HT-29 (cell line): ENCODE measurements at places on chromosomes 5 and 9.

GRCh38 chr9:90872835-90873294 is 71.2 kb downstream of the SYK start:
- DNase-seq = no peak

DNA sequence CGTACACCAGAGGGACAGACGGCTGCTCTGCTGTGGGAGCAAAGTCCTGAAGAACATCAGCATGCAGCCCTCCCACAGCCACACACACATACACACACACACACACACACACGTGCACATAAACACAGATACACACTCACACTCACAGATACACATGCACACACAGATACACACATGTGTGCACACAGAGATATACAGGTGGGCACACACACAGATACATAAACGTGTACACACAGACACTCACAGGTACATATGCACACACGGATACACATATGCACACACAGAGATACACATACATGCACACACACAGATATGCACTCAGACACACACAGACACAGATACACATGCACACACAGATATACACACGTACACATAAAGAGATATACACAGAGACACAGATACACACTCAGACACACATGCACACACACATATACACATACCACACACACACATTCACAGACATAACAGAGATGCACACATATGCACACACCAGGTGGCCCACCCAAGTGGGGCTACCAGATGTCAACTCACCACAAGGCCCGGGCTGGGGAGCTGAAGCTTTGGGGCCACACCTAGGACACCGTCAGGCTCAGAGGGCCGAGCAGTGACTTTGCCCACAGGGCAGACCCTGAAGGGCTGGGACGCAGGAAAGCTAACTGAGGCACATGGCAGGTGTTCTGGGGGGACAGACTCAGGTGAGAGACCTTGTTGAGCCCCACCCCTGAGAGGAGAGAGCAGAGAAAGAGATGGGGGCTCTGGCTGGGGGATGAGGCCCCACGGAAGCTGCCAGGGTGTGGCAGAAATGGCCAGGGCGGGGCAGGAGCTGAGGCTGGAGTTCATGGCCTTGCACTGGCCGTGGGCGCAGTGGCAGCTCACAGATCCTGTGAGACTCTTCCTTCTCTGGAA is 148.6 kb upstream of the PPP1R26 start:
- DNase-seq = no peak

DNA sequence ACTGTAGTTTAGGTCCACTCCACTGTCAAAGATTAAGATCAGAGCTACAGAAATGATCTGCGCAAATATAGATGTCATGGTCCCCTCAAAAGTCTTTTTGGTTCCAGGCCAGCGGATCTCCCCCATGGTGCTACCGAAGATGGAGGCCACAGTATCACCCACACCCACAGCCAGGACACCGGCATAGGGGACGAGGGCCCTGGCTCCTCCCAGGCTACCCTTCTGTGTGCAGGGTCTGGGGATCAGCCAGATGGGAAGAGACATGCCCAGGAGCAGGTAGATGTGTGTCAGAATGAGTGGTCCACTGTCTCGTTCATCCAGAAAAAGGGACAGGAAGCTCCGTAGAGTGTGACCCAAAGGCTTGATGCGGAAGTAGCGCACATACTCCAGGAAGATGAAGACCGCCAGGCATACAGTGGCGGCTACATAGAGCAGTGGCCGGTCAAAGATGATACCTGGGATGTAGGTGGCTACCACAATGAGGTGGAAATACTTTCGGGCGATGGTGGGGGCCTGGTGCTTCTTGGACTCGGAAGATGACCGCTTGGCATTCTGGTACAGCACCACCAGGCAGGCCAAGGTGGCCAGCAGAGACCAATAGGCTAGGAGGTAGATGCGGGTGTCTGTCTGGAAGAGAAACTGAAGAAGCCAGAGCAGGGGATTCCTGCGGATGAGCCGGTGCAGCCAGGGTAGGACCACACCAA is 1.5 kb downstream of the DOLK start:
- no peak for DNase-seq

DNA sequence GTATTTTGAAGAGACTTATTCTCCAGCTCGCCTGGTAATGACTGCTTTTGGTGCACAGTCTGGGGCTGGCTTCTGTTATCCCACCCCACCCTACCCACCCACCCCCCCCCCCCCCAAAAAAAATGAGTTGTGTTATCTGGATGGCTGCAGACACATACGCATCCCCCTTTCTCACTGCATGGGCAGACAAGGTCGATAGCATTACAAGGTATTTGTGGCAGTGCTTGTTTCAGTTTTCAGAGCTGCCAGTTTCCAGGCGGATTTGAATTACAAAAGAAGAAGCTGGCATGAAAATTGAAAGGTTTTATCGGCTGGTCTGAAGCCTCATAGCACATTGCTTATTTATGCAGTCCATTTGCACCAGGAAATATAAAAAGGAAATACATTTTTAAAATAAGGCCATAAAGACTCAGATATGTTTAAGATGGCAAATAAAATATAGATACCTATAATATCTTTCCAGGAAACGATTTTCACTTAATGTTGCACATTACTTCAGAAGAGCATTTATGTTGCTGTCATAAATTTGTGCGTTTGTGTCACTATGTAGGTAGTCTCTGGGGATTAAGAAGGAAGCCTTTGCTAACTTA is 85.1 kb upstream of the GRHPR start:
- no peak for DNase-seq

- DNase-seq = no peak
These were observed 29.5 kb downstream of the MTAP start for GRCh38 chr9:21831841-21832509.

DNA sequence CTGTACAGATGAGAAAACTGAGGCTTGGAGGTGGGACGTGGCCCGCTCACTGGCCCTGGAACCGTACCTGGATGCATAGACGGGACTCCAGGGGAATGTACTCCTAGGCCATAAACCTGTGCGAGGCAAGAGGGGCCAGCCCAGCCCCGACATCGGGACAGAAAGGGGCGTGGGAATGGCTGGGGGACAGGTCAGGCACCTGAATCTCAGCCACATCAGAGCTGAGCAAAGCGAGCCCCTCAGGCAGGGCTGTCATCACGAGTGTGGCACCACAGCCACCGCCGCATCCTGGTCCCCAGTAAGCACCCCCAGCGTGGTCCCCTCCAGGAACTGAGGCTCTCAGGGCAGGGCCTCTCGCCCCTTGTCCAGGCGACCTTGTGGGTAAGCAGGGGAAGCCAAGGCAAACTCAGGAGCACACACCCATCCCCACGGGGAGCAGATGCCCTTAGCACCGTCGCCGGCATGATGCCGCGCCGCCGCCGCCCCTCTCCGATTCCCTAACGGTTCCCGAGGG is 16.5 kb downstream of the NACC2 start:
- DNase-seq = no peak

- DNase-seq = no peak
These were observed 22.3 kb upstream of the ZNF474 start for GRCh38 chr5:122107016-122107415.

GRCh38 chr5:122346897-122347581 is 35.0 kb downstream of the SNCAIP start:
- no peak for DNase-seq

- no peak for DNase-seq
These were observed 1.3 kb downstream of the IL31RA start for GRCh38 chr5:55852503-55852902.

DNA sequence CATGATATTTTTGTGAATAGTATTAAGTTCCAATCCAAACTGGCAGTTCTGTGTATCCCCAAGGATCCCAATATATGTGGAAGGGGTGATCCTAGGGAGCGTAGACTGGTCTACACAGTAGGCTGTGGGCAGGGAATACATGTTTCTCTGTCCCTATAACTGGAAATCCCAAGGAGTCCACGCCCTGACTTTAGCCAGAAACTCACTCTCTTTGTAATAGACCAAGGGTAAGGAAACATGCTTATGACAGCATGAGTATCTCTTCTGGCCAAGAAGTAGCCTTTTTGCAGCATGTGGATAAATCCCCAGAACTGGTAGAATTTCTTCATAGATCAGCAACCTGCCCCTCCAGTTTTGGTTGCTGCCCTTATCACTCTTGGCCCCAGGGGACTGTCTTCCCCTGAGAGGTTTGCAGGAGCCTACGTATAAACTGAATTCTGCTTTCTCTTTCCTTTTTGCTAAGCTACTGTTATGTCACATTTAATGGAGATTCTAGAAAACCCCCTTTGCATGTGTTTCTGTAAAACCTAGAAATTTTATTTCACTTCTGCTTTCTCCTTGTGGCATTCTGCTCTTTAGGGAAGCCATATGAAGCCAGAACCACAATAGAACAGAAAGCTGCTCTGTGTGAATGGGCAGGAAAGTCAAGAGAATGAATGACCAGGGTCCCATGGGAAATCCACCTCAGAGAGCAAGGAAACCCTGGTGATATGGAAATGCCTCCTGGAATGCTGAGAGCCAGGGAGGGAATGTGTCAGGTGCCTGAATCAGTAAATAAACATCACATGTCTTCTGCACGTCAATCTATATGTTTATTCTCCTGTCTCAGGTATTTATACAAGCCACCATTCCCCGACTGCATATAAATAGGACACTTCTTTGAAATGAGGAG is 3.5 kb downstream of the IFNA2 start:
- DNase-seq = no peak

GRCh38 chr9:79507801-79508200 is 64.0 kb upstream of the TLE4 start:
- DNase-seq = no peak

DNA sequence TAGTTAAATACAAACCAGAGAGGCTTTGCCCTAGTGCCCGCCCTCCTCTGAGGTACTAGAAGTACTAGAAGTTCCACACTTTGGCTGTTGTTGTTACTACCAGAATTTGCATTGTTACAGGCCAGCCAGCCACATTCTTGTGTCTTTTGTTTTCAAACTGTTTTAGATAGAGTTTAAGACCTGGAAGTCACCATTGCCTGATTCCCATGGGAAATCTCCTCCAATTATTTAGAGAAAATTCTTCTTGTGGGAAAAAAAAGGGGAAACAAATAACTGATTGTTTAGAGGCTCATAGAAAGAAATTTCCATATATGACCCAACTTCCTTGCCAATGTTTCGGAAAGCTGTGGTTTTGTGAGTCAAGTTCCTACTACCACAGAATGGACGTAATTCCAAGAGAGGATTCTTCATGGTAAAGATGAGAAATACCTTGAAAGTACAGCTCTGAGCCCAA is 252.2 kb downstream of the GOLPH3 start:
- DNase-seq = no peak

DNA sequence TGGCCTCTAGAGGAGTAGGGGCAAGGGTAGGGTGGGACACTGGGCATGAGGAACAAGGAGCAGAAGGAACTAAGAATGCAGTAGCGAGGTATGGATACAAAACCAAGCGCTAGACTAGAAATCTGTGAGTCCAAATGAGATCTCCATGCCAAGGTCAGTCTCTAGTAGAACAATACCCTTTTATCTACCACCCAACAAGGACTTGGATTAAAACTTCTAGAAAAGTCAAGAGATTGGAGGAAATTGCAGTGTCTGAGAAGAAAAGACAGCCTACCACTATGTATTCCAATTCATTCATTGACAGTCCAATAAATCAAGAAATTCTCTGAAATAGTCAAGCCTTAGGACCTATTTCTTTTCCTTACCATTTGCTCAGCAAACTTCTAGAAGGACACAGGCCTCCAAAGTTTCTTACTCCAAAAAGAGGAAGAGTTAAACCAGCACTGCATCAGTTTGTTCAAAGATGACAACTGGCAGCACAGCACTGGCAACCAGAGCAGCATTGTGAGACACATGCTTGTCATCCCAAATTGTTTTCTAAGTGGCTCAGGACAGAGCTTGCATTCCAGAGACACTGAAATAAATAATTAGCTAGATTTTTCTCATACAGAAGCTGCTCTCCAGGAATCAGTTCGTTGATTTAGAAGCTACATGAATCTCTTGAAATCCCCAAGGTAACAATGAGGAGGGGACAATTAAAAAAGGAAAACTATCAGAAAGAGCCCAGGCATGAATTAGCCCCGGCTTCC is 22.6 kb downstream of the ABCA1 start:
- DNase-seq = no peak

GRCh38 chr5:52800394-52801213 is 12.9 kb downstream of the ITGA1 start:
- peak; percentile 80 for DNase-seq

DNA sequence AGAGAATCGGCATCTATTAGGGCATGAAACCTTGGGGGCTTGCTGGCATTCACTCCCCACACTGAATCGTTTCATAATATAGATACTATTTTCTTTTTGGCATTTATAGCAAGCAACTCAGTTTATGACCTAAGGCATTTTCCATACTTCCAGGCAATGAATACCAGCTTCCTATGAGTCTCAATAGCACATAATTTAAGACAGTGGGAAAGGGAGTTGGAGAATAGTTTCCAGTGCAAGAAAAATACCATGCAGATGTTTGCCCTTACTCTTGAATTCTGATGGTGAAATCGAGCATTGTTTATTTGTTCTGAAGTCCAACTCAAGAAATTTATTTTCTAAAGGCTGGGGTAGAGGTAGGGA is 175.8 kb upstream of the KLF9 start:
- no peak for DNase-seq

DNA sequence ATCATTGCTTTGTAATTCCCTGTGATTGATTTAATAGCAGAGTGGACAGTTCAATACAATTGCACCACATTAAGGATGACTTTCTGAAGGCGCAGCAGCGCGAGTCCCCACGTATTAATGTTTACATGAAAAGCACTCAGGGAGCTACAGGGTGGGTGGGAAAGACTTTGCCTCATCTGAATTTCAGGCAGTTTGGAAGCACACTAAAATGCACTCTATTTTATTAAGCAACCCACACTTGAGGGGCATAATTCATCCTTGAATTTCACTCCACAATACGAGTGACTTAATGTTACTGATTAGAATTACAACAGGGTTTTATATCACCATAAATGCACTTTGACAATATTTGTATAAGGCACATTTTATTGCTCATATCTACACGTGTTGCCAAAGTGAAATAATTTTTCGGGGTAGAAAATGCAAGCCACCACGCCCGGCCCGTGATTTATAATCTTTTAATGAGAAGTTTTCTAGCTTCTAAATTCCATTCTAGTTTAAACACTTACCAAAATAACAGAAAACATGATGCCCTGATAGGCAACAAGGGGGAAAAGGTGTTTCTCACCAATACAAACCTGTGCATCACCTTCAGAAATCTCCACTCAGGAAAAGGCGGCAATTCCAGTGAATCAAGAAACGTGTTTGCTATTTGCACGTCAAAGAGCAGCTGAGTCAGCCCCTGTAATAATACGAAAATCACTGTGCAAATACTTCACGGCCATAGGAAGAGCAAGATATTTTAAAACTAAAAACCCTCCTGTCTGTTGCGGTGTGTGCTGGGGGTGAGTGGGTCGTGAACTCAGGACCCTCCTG is 40.5 kb downstream of the IRX4 start:
- no peak for DNase-seq

DNA sequence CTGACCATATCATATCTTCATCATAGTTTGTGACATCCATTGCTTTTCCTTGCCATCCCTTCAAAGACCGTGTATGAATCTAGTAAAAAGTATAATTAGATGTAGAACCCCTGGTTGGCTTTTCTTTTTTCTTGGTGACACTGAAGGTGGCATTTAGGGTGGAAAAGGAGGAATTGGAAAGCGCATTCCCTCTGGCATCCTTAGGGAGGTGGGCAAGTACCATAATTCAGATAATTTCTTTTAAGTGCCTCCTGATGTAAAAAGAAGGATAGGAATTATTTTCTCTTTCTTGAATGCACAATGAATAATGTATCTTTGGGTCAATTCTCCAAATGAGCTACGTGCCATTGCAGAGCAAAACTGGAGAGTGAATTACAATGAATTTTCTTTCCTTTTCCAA is 73.2 kb upstream of the SMARCA2 start:
- DNase-seq = no peak

- DNase-seq = no peak
These were observed 97.2 kb upstream of the SARDH start for GRCh38 chr9:133835262-133835901.

GRCh38 chr5:179439181-179439985 is 94.1 kb upstream of the ADAMTS2 start:
- DNase-seq = no peak
